ENCODE measurements at places on chromosomes 3 and 15.

DNA sequence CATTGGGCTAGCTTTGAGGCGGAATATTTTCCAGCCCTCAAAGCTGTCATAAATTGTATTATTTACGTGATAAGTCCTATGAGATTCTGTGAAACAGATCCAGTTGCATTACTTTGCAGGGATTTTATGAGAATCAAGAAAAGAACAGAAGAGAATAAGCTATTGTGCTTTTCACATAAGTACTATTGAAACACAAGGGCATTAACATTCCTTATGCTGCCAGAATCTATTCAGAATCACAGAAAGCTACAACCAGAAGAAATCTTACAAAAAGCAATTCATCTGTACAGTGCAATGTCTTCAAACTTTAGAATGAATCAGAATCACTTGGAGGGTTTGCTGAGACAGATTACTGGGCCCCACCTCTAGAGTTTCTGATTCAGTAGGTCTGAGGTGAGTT, 10.6 kb upstream of the CACNA1D start:
- DNase-seq: no peak

DNA sequence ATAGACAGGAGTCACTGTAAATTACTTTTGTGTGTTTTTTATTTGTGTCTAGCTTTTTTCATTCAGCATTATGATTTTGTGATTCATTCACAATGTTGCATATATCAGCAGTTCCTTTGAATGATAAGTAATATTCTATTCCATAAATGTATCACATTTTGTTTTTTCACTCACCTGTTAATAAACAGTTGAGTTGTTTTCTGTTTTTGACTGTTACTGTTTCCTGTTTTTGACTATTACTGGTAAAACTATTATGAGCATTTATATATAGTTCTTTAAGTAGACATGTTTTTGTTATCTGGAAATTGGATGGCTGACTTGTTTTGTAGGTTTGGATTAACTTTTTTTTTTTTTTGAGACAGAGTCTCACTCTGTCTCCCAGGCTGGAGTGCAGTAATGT, 138.4 kb downstream of the RSRC1 start:
- no peak for DNase-seq

GRCh38 chr3:81565041-81565440, 196.4 kb downstream of the GBE1 start:
- no peak for DNase-seq

- no peak for DNase-seq
Measured at GRCh38 chr3:193052354-193053045, 134.8 kb upstream of the MB21D2 start.

DNA sequence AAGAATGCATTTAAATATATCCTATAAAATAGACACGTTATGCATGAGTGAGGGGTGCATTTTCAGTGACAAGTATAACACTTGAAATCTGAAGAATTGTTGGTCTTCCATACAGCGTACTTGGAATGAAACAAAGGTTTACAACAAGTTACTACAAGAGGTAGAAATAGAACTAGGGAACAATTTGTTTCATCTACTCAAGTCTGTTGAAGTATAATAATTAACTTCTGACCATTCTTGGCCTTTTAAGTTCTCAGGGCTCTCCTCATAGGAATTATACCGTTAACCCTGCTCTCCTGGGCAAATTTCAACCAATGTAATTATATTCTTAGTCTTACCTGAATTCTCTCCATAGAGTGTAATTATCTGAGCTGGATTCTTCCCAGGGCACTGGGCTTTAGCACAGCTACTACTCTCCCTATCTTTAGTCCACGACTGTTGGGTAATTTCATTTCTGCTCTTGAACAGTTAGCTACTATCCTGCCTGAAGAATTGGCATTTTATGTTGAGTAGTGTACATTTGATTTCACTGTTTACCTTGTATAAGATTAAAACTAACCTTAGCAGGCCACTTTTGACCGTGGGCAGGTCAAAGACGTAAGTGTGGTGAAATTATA, 100.6 kb downstream of the UBE2E2 start:
- no peak for DNase-seq

- no peak for DNase-seq
Measured at GRCh38 chr3:108181172-108181571, 41.1 kb downstream of the IFT57 start.

DNA sequence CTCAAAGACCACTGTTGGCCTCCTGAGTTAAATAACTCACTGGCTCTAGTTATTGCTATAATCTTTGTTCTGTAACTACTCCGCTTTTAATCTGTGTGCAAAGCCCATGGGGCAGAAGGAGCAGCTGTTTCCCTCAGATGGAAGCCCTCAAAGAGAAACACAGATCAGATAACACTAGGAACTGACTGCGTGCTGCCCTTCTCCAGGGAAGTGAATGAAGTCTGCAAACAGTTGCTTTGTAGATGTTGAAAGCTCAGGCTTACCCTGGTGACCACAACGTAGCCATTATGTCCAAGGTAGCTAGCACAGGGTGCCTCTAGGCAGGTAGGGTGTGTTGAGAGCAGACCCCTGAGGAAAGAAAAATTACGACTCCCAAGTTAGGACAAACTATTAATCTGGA, 152.3 kb upstream of the STAC start:
- DNase-seq: peak; percentile 31

All from NCI-H2029 (cell line).